IMR-90 (cell line): ENCODE measurements at places on chromosomes 5 and 9. TPM values are rescaled to one million over a fixed set of nuclear protein-coding genes. Genes with fewer than 3 reads are reported as not detected.
A peak's percentile ranks its signal among the peaks of the same experiment; 100 is the strongest.

DNA sequence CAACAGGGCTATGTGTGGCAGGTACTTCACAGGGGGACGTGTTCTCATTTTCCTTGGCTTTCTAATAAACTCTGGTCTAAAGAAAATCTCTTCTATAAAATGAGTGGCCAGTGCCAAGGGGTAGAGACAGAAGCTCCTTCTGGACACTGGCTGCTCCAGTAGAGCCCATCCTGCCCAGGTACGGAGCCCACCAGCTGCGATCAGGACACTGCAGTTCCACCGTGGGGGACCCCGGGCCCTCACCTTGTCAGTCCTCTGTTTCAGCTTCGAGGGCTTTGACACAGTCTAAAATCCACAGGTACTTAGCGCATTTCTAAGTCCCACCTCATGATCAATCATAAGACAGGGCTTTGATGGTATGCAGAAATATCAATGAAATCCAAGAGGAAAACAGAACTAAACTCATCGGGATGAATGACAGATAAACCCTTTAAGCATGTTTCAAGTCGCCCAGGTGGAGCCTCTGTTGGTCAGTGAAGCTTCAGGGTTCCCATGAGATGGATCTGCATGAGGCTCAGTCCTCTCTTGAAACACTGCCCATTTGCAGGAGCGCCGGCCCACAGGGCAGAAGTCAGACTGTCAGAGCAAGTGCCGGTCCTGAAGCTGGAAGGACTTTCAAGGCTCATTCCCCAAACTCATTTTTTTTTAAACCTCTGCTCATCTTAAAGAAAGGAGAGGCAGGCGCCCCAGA lies 20.3 kb upstream of the TERT start:
- no peak overlapping the region for H3K27ac ChIP-seq
- no peaks in the 10 kb centered on the region; the same call in 1 of the 2 replicates for H3K4me1 ChIP-seq
- no peak overlapping the region for H3K4me3 ChIP-seq
- peaks cover 2% of the 10 kb centered on the region; the same call in 1 of the 2 replicates for H3K27me3 ChIP-seq
- no peak for DNase-seq
- peaks cover 20% of the 10 kb centered on the region for H3K36me3 ChIP-seq

GRCh38 chr9:72309364-72310133 lies 55.5 kb downstream of the ZFAND5 start:
- no peaks in the 10 kb centered on the region; the same call in 1 of the 2 replicates for H3K4me1 ChIP-seq
- DNase-seq = no peak
- no peak overlapping the region for H3K4me3 ChIP-seq
- no peaks in the 10 kb centered on the region for H3K27me3 ChIP-seq
- H3K36me3 ChIP-seq = no peaks in the 10 kb centered on the region

- no peak overlapping the region for H3K27ac ChIP-seq
- peaks cover 2% of the 10 kb centered on the region; the same call in 1 of the 2 replicates for H3K4me1 ChIP-seq
- DNase-seq = no peak
- no peak overlapping the region for H3K4me3 ChIP-seq
Observed at GRCh38 chr9:15505921-15506320, 4.8 kb downstream of the PSIP1 start.

DNA sequence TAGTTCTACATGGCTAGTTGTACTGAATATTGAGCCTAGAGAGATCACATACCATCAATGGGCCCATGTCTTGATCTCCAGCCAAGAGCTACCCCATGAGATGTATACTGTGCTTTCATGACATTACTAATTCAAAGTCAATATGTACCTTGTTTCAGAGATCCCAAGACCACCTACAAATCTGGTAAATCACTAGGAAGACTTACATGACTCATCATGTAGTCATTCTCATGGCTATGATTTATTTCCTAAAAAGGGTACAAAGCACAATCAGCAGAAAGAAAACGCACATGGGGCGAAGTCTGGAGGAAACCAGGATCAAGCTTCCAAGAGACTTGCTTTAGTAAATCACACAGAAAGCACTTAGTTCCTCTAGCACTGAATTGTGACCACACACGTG lies 103.0 kb downstream of the PCSK5 start:
- DNase-seq = peak; percentile 41
- H3K4me1 ChIP-seq = no peaks in the 10 kb centered on the region
- H3K36me3 ChIP-seq = no peaks in the 10 kb centered on the region; the same call in 1 of the 2 replicates
- no peak overlapping the region for H3K4me3 ChIP-seq

GRCh38 chr5:83441747-83442146 lies 29.8 kb upstream of the VCAN start:
- no peak for DNase-seq
- H3K4me3 ChIP-seq = no peak overlapping the region
- no peaks in the 10 kb centered on the region for H3K36me3 ChIP-seq
- H3K27me3 ChIP-seq = no peaks in the 10 kb centered on the region
- no peak overlapping the region for H3K27ac ChIP-seq

GRCh38 chr9:135533113-135533512 lies 11.9 kb downstream of the LCN1 start:
- H3K27ac ChIP-seq = no peak overlapping the region
- peaks cover 6% of the 10 kb centered on the region for H3K27me3 ChIP-seq
- H3K4me3 ChIP-seq = no peak overlapping the region
- H3K36me3 ChIP-seq = no peaks in the 10 kb centered on the region
- no peaks in the 10 kb centered on the region for H3K4me1 ChIP-seq
- no peak for DNase-seq

GRCh38 chr9:72012646-72013045 lies 47.8 kb downstream of the C9orf57 start:
- no peak for DNase-seq
- peaks cover 6% of the 10 kb centered on the region for H3K27me3 ChIP-seq
- no peak overlapping the region for H3K27ac ChIP-seq
- H3K4me3 ChIP-seq = no peak overlapping the region
- no peaks in the 10 kb centered on the region for H3K4me1 ChIP-seq
- H3K36me3 ChIP-seq = no peaks in the 10 kb centered on the region

DNA sequence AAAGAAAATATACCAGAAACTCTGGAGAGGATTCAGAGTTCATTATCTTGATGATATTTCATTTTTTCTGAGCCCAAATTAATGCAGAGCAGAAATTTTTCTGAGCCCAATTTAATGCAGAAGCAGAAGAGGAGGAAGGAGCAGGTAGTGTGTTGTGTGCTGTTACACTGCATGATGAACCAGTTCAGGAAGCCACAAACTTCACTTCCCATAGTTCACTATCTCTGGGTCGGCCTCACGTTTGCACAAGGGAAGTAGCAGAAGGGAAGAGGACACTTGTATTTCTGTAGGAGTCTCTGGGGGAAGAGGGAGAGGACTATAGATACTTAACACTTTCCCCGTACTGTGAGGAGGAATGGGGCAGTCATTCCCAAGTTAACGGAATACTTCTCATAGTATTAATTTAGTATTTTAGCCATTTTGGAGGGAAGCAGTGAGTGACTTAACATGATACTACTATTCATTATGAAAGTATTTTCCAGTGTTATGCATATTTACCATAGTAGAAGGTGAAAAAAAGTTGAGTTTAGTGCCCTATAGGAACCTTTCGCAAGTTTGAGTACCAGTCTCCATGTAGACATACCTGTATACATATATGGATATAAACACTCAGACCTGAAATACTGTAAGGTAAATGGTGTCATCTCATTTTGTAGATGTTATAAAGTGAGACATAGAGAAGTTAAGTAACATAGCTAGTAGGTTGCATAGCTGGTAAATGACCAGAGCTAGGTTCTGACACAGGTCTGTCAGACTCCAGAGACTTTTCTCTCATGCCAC lies 30.0 kb downstream of the XPA start:
- no peaks in the 10 kb centered on the region; the same call in 1 of the 2 replicates for H3K4me1 ChIP-seq
- peaks cover 52% of the 10 kb centered on the region for H3K36me3 ChIP-seq
- DNase-seq = no peak
- no peaks in the 10 kb centered on the region for H3K27me3 ChIP-seq

DNA sequence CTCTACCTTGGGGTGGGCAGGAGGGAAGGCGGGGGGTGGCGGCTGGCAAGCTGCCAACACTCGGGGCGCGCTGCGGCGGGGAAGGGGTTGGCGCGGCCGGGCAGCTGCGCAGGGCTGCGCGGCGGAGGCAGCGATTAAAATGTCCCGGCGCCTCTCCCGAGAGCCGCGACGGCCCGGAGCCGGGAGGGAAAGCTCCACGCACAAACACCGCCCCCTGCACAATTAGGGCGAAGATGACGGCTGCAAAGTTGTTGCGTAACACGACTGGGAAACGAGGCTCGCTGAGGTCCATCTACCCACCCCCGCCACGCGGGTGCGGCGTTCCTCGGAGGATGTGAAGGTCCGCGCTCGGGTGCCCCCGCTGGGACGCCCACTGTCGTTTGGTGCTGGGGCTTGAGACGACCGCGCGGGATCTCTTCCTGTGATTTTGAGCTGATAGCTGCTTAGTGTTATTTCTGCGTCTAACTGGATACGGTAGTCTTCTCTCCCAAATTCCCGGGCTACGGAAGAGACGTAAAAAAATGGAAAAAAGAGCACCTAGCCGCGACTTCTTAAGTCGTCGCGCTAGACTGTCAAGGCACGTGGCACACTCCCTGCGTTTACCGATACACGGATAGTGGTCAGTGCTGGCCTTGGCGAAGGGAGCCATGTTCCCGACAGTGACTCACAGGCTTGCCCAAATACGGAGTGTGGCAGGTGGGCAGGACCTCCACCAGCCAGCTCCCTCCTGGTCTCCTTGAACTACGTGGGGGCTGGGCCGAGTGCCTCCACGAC lies 958 bp upstream of the NFIL3 start:
- DNase-seq = peak; percentile 89
- no peaks in the 10 kb centered on the region for H3K36me3 ChIP-seq
- H3K4me1 ChIP-seq = peaks cover 12% of the 10 kb centered on the region
- no peaks in the 10 kb centered on the region for H3K27me3 ChIP-seq
- peak overlapping the region; percentile 87 for H3K4me3 ChIP-seq

DNA sequence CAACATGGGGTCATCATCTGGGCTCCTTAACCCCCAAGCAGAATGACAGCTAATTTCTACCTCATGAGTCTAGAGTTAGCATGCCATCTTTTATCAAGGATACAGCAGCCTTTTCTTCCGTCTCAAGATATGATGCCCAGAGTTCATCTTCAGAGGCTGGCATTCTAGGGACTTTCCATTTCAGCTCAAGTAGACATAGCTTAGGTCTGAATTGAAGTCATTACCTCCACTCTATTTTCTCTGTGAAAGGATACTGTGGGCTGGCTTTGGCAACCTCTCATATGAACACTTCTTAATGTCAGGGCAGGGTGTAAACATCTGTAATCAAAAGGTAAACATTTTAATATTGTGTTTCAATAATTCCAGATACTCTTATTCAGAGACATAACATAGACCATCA lies 535.7 kb downstream of the MAT2B start:
- no peak for DNase-seq
- H3K4me3 ChIP-seq = no peak overlapping the region
- no peak overlapping the region for H3K27ac ChIP-seq

DNA sequence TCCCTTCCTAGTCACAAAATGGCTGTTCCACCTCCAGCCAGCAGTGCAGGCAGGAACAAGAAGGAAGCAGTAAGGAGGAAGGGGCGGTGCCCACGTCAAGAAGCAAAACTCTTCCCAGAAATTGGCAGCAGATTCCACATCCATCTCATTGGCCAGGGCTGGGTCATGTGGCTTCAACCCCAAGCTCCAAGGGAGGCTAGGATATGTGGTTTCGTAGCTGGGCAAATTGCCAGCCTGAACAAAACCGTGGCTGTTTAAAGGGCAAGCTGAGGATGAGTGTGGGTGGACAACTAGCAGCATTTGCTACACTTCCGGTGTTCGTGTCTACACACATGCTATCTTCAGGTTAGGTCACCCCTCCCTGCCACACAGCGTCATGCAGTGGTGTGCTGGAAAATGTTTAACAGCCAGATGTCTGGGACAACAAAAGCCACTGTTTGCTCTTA lies 92.1 kb upstream of the MAP1B start:
- peak; percentile 56 for DNase-seq
- H3K27ac ChIP-seq = no peak overlapping the region
- H3K4me1 ChIP-seq = no peaks in the 10 kb centered on the region
- no peak overlapping the region for H3K4me3 ChIP-seq
- no peaks in the 10 kb centered on the region for H3K36me3 ChIP-seq

DNA sequence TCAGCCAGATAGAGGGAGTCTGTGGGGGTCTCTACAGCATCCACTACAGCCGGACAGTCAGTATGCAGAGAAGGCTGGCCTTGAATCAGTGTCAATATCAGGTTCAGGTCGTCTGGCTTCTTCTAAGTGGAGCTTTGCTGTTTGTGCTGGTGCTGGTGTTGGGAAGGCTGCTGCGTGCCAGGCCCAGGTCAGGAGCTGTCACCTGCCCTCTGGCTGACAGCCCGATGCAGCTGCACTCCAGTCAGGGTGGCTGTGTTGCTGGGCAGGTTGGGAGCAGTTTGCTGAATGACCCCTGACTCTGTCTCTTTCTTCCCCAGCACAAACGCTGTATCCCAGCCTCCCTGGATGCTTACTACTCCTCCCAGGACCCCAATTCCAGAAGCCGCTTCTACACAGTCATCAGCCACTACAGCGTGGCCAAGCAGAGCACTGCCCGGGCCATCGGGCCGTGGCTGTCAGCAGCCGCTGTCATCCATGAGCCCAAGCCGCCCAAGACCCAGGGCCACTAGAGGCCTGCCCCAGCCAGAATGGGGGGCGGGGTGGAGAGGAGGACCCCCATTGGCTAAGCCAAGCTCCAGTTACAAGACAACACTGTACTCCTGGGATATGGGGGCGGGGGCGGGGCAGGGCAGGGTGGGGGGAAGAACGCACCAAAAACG lies 61.6 kb downstream of the NSG2 start:
- no peak for DNase-seq
- H3K27me3 ChIP-seq = no peaks in the 10 kb centered on the region
- no peak overlapping the region for H3K4me3 ChIP-seq
- no peak overlapping the region for H3K27ac ChIP-seq

DNA sequence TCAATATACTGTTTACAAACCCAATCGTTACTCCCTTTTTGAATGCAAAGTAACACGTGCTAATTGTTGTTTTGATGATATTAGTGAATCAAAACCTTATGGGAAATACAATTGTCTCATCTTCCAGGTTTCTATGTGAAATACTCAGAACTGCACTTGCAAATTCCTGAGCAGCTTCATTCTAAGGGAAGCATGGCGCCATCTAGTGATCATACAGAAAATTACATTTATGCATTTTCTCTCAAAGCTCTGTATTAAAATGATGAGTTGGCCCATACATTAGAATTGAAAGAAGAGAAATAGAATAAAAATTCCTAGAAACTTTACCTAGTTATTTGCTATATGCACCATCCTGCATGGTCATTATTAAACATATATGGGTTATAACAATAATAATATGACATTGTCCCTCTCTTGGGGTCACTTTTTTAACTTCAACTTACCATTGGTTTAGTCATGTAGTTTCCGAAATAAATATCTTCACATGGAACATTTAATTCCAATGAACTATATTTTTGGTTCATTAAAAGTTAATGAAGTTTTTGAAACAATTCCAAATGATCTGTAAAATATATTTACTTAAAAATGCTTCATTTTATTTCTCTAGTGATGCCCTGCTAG lies 220.0 kb downstream of the PDE4D start:
- peak; percentile 49 for DNase-seq
- H3K27ac ChIP-seq = no peak overlapping the region
- H3K36me3 ChIP-seq = no peaks in the 10 kb centered on the region
- H3K4me3 ChIP-seq = no peak overlapping the region

GRCh38 chr9:96044401-96044800 lies 168.9 kb downstream of the ERCC6L2 start:
- no peak for DNase-seq
- no peak overlapping the region for H3K27ac ChIP-seq
- peaks cover 47% of the 10 kb centered on the region for H3K27me3 ChIP-seq
- H3K36me3 ChIP-seq = no peaks in the 10 kb centered on the region

- DNase-seq = no peak
- peaks cover 20% of the 10 kb centered on the region for H3K4me1 ChIP-seq
- H3K27me3 ChIP-seq = no peaks in the 10 kb centered on the region
Observed at GRCh38 chr9:129664746-129665388, 580 bp upstream of the PRRX2 start.

The SPINK7 gene
- not detected in 2 replicates for total RNA-seq

The ZFP2 gene
- total RNA-seq = 0.18 and 0.56 TPM in 2 replicates

The GPSM1 gene
- 28.7 and 29.7 TPM in 2 replicates for total RNA-seq

The ISCA1 gene
- 14.7 and 26.4 TPM in 2 replicates for total RNA-seq

The DDX4 gene
- total RNA-seq = not detected in 2 replicates

The GPRIN1 gene
- 2.5 and 3.0 TPM in 2 replicates for total RNA-seq
